Activated CD4-positive, alpha-beta T cell treated with anti-CD3 and anti-CD28 coated beads for 36 hours (primary cell): ENCODE measurements at places on chromosomes 1 and 21. TPM values are rescaled to one million over a fixed set of nuclear protein-coding genes. Genes with fewer than 3 reads are reported as not detected.
A peak's percentile ranks its signal among the peaks of the same experiment; 100 is the strongest.

Gene PRAMEF27
- not detected for total RNA-seq

Gene SH2D1B
- total RNA-seq, result not detected

Gene PRELP
- not detected for total RNA-seq

Gene IL20
- total RNA-seq, result not detected

DNA sequence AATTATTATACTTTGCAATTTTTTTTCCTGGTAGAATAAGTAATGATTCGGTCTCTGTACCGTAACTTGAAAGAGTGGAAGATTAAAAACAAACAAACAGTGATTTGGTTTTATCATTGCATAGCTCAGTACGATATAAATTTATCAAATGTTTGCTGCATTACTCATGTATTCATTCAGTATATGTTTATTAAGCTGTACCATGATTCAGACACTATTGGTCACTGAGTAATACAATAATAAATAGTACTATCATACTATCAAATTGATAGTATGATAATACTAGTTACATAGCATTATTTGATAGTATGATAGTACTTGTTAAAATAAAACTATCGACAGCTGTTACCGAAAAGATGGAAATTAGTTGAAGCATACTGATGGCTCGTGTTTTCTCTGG is 12.1 kb downstream of the CENPF start:
- H3K27ac ChIP-seq, result no peak overlapping the region
- no peak for DNase-seq
- no peaks in the 10 kb centered on the region for H3K27me3 ChIP-seq

- no peak overlapping the region for H3K27ac ChIP-seq
- peaks cover 4% of the 10 kb centered on the region for H3K4me1 ChIP-seq
- peaks cover 16% of the 10 kb centered on the region for H3K27me3 ChIP-seq
- no peak overlapping the region for H3K4me3 ChIP-seq
- H3K36me3 ChIP-seq, result no peaks in the 10 kb centered on the region
These were observed 73.8 kb upstream of the SSX2IP start for GRCh38 chr1:84763912-84764680.

DNA sequence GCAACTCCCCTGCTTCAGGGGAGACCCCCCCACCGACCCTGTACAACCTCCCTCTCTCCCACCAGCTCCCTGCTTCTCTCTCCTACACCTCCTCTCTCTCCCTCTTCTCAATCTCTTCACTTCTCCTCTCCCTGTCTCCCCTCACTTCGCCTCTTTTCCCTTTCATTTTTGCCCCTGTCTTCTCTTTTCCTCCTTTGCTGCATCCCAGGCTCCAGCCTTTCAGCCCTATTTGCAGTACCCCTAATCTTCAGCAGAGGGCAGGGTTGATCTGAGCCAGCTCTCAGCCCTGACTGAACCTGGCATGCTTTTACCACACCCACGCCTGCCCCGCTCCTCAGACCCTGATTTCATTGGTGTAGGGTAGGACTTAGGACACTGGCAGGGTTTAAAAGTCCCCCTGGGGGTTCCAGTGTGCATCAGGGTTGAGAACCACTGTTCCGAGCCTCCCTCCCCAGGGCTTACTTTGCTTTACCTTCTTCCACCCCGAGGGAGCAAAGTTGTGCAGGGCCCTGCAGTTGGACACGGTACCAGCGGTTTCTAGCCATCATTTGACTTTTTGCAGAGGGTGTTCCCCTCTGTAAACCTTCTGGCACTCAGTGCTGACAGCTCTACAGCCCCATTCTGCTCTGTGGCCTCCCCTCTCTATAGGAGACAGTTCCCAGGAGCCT is 67.3 kb upstream of the CNTN2 start:
- no peaks in the 10 kb centered on the region for H3K36me3 ChIP-seq
- H3K27me3 ChIP-seq, result peaks cover 2% of the 10 kb centered on the region
- peaks cover 2% of the 10 kb centered on the region for H3K4me1 ChIP-seq
- DNase-seq, result peak; percentile 74
- H3K27ac ChIP-seq, result no peak overlapping the region
- no peak overlapping the region for H3K4me3 ChIP-seq

GRCh38 chr1:158046715-158047510 is 53.5 kb downstream of the KIRREL1 start:
- H3K36me3 ChIP-seq, result no peaks in the 10 kb centered on the region
- H3K27me3 ChIP-seq, result peaks cover 1% of the 10 kb centered on the region
- no peak overlapping the region for H3K4me3 ChIP-seq

- peak; percentile 87 for DNase-seq
- H3K4me3 ChIP-seq, result no peak overlapping the region
- H3K27me3 ChIP-seq, result no peaks in the 10 kb centered on the region
- H3K36me3 ChIP-seq, result peaks cover 58% of the 10 kb centered on the region
These were observed 10.4 kb downstream of the EMC1 start for GRCh38 chr1:19240673-19241538.
